ENCODE measurements at places on chromosomes 6 and 20. TPM values are rescaled to one million over a fixed set of nuclear protein-coding genes. Genes with fewer than 3 reads are reported as not detected.

- DNase-seq, result no peak
These were observed 81.2 kb upstream of the HDAC2 start for GRCh38 chr6:114052141-114052540.

TCF19 gene
- total RNA-seq, result 3.3 TPM

DNA sequence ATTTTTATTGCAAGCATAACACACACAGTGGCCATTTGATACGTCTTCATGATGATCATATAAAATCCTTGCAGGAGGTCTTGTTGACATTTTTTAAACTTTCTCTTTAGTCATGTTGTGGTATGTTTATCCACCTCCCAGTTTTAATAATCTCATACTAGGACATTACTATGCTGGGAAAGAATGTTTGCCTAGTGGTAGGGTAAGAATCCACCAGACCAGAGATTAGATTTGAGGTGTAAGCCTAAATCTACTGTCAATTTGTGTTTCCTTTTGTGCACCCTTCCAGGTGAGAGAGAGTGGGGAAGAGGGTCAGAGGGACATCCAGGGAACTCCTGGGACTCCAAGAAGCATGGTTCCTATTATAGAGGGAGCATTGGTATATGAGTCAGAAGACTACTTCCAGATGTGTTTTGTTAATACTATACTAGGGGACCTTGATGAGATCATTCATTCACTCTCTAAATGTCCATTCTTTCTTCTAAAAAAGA lies 298.3 kb upstream of the SASH1 start:
- DNase-seq, result no peak

ABRACL gene
- total RNA-seq, result 6.8 TPM

TNFAIP3 gene
- total RNA-seq, result 18.3 TPM

DNA sequence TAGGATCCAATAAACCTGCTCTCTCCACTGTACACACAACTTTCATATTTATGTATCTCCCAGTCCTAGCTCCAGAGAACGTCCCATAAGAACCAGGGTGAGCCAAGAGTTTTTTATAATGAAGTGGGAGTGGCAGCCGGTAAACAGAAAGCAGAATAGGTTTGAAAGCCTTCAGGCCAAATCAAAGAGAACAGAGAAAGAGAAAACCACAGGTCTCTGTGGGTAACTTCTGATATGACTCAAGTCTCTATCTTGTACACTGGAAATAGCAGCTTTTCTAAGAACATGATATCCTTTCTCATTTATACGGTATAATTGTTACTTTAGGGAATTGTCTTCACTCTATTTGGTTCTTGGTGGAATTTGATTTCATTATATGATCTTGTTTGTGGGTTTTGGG lies 273.6 kb downstream of the PACRG start:
- no peak for DNase-seq

DNA sequence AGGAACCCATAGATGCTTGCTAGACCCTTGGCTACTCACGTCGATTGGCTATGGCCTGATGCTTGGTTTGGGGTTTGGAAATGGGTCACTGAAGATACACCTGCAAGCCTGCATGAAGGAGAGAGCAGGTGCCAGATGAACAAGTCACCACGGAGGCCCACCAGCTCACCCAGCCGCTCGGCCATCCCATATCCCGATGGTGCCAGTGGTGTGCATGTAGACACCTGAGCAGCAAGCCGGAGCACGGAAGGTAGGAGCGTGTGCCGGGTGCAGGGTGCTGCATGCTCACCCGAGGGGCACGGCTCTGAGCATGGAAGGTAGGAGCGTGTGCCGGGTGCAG lies 35.9 kb downstream of the DACT2 start:
- DNase-seq, result peak; percentile 52

CTCFL gene
- total RNA-seq, result not detected

DNA sequence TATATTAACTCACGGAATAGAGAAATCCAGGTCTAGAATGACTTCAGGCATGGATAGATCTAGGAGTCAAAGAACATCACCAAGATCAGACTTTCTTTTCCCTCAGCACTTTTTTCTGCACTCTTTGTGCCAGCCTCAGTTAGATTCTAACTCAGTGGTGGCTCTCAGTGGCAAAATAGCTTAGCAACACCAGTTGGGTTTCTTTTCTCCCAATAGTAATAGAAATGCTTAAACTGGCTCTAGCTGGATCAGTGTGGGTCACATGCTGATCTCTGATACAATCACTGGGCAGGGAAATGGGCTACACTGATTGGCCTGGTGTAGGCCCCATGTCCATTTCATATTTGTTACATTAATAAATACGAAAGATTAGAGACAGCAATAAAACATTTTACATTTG lies 44.2 kb upstream of the ARFGEF2 start:
- no peak for DNase-seq

- no peak for DNase-seq
These were observed 200.6 kb downstream of the MAFB start for GRCh38 chr20:40488401-40488800.

GRCh38 chr6:115617031-115617430 lies 443.7 kb downstream of the FRK start:
- no peak for DNase-seq

CARMIL1 gene
- 3.4 TPM for total RNA-seq

GRCh38 chr6:111503194-111503593 lies 20.2 kb upstream of the REV3L start:
- DNase-seq, result no peak

COL10A1 gene
- total RNA-seq, result not detected

MYLIP gene
- 18.0 TPM for total RNA-seq

LAMA4 gene
- 168 TPM for total RNA-seq

DNA sequence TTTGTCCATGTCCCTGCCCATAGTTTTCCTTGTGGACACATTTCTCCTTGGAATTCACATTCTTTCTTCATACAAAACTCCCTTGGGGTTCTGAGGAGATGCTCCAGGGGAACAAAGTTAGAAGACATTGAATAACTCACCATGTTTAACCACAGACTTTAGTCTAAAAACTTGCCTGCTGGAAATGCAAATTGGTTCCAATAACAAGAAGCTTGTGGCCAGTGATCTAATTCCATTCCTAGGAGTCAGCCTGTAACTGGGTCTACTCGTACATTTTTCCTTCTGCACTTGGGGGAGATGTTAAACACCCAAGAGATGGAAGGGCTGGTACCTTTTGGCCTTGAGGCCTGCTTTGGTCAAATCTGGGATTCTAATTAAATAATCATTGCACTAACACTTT lies 60.2 kb downstream of the SCML4 start:
- no peak for DNase-seq

MKKS gene
- total RNA-seq, result 19.9 TPM

DNA sequence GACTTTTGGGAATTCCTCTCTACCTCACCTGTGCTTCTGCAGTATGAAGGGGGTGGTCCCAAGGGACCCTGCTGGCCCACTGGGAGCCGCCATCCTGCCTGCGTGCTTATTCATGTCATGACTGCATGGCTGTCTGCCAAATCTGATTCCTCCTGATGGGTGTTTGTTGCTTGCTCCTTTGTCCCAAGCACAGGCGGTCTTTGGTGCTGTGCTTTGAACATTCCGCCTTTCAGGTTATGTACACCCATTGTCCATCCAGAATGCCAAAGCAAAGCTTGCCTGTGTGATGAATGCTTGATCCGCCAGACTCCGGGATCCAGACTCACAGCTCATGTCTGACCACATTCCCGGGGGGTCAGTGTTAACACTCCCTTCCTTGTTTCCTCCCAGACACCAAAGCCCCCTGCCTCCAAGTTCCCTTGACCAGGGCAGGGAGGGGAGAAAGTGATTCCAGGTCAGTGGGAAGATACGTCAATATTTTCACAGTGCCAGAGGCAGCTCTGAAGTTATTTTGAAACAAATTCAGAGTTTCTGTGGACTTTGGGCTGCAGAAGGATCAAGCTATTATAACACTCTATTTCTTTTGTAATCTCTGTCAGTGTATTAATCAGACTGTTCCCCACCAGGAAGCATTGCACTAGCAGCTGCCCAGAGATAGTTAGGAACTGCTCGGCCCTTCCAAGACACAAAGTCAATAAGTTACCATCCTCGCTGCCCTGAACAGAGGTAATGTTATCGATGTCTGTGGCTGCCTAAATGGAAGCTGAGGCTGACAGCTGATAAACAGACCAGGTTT lies 9.5 kb downstream of the DAAM2 start:
- DNase-seq, result no peak

SLC22A7 gene
- total RNA-seq, result not detected

- no peak for DNase-seq
These were observed 131.0 kb upstream of the IFNGR1 start for GRCh38 chr6:137349856-137350830.
